ENCODE measurements at places on chromosomes 1 and 21.

- DNase-seq: no peak
Measured at GRCh38 chr1:41648230-41648629, 163.7 kb upstream of the EDN2 start.

GRCh38 chr1:7505771-7506453, 265.2 kb upstream of the VAMP3 start:
- DNase-seq: no peak

- DNase-seq: no peak
Measured at GRCh38 chr1:9454494-9455066, 84.7 kb upstream of the SLC25A33 start.

GRCh38 chr1:235073968-235074522, 54.6 kb downstream of the TOMM20 start:
- DNase-seq: no peak

DNA sequence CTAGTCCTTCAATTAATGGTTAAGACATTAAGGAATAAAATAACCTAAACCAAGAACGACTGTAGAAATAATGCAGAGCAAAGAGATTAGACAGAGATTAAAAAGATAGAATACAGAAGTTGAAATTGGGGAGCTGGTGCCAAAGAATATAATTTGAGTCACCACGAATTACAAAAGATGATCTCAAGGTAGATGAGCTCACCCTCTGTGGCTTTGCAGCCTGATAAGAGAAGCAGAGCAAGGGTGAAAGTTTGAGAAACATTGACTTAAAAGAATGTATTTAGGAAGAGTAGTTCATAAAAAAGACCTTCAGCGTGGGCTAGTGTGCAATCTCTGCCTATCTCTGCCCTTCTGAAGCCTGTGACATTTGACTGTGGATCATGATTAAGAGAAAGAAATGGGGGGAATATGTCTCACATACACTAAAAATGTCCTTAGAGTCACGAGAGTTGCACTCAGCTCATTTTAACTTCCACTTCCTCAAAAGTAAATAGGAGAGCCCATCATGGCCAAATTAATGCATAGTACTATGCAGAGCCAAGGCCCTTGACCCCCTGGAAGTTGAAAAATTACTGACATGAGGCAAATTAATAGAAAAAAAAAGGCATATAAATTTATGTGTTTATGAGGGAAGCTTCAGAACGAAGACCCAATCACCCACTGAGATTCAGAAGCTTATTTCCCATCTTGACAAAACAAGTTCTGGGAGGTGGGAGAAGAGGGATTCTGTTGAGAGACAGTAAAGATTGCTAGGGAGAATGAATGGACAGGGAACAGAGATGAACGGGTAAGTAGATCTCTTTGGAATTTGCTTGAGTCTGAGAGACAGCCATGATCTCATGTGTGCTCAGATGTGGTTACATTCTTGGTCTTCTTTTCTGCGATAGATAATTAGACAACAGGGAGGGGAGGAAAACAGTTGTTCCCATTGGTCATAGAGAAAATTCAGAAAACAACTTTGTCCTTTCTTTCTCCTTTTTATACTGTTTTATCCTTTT, 395.4 kb upstream of the LRRC7 start:
- DNase-seq: no peak

DNA sequence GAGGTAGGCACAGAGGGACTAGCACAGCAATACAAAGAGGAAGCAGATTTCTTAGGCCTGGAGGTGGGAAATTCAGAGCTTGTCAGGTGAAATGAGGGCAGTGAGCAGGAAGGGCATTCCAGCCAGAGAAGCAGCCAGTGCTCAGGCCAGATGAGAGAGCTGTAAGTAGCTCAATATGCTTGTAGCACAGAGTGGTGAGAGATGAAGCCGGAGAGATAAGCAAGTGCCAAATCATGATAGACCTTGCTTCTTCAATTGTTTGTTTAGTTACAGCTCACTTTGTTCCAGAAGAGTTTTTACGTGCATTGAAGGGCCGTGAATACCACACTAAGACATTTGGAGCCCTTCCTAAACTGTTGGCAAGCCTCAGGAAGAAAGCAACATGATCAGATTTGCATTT, 42.0 kb upstream of the ADAMTS1 start:
- no peak for DNase-seq
